D341Med (cell line): ENCODE measurements at places on chromosomes 3 and 15.

DNA sequence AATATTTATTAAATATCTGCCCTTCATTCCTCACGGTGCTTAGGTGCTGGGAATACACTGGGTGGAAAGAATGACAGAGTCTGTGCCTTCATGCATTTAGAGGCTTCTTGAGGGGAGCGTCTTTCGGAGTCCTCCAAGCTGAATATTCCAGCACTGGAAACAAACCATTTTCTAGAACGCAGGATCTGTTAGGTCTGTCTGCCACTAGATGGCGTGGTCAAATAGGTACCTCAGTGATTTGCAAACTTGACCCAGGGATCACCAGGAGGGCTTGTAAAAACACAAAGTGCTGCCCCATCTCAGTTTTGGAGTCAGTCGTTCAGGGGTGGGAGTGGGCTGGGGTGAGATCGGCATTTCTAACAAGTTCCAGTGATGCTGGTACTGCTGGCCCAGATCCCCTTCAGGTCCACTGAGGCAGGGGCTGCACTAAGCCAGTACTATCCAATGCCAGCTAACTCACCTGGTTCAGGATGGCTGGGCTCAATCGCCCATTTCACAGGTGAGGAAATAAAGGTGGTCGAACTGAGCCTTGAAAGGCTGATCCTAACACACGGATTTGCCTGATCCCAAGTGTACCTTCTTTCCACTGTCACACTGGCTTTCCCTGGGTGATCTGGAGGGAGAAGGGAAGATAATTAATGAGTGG is 14.8 kb downstream of the ARNT2 start:
- DNase-seq: peak; percentile 44

DNA sequence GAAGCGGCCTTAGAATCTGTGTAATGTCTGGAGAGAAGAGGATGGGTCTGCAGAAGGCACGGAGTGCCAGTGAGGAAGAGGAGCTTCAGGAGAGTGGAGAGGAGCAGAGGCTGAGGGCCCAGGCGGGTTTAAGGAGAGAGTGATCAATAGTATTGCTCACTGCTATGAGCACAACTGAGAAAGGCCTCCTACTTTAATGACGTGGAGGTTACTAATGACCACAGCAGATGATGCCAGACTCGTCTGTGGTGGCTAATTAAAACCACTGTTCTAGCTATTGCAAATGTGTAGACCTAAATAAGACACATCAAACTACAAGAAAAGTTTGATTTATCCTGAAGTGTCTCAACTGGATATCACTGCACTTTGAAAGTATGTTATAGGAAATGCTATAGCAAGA is 33.2 kb downstream of the MTMR10 start:
- no peak for DNase-seq

DNA sequence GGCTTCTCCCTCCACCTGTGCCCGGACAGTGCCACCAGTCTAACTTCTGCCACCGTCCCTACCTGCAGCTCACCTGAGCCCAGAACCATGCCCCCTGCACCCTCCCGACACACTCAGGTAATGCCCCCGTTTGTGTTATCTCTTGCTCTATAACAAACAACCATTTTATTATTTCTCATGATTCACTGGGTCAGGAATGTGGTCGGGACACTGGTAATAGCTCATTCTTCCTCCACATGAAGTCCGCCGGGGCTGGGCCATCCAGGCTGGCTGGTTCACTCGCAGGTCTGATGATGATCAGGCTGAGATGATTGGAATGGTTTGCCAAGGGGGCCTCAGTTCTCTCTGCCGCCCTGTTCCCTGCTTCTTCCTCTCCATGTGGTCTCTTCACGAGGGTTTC is 20.3 kb upstream of the NR2E3 start:
- DNase-seq: no peak

- no peak for DNase-seq
Measured at GRCh38 chr3:882533-882932, 210.3 kb upstream of the CNTN6 start.
